Stimulated activated CD8-positive, alpha-beta memory T cell treated with anti-CD3 and anti-CD28 coated beads, Interleukin-7, amount 100 ng/mL, for 1 hour (primary cell): ENCODE measurements at places on chromosomes 5 and 9.

DNA sequence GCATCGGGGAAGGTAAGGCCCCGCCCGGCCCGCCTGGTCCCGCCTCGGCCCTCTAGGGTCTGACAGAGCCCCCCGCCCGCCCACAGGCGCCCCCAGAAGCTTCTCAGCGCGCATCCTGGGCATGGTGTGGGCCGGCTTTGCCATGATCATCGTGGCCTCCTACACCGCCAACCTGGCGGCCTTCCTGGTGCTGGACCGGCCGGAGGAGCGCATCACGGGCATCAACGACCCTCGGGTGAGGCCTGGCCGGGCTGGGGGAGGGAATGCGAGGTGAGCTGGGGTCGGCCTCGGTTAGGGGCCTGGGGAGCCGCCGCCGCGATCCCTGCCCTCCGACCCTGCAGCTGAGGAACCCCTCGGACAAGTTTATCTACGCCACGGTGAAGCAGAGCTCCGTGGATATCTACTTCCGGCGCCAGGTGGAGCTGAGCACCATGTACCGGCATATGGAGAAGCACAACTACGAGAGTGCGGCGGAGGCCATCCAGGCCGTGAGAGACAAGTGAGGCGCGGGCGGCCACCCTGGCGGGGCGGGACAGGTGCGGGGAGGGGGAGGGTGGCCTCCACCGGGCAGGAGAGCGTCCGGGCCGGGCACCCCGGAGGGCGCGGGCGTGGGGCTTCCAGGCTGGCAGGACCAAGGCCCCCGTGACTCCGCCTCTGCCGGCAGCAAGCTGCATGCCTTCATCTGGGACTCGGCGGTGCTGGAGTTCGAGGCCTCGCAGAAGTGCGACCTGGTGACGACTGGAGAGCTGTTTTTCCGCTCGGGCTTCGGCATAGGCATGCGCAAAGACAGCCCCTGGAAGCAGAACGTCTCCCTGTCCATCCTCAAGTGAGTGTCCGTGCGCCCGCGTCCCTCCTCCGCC is 7.1 kb downstream of the LRRC26 start:
- no peak for DNase-seq

DNA sequence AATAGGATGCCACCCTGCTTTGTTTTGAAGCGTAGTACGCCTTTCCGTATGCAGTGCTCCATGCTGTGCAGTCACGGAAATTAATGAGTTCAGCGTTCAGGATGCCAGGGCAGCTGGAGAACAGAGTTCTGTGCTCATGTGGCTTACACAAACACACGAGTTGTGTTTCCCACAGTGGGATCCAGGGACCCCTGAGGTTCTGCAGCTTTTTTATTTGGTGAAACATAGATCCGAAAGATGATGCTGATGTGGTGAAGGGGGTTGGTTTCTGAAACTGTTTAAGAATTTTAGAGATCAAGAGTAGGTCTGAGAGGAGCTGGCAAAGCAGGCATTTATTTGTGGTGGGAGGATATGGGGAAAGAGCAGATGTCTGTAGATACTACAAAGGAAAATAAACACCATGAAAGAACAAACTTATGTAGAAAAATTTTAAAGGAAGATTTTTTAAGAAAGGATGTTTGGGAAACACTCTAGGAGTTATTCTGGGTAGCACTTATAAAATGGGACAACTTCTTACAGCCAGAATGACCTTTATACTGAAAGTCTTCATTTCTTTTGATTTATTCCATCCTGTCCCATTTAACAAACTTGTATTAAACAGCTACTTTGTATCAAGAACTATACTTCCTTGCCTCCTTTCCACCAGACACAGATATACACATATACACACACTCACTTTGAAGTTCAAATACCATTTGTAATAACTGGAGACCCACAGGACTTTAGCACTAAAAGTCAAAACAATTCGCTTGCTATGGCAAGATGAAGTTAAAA is 52.7 kb downstream of the ITGA1 start:
- DNase-seq = no peak

- DNase-seq = no peak
These were observed 109.4 kb downstream of the ANKRD55 start for GRCh38 chr5:56123531-56124243.

DNA sequence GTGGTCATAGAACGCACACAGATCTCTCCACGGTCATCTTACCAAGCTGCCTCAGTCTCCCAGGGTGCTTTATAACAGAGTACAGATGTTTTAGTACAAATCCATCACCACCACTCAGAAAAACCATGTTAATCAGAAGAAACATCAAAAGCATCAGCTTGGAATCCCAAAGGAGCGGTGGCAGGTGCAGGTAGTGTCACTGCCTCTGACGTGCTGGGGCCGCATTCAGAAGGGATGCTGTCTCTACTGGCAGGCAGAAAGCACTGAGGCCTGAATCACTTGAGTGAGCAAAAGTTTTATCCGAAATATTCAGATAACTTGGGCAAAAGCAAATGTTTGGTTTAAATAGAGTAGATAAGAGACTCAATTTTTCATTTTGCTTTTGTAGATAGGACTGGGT is 448.4 kb upstream of the ZNF608 start:
- DNase-seq = no peak

- no peak for DNase-seq
These were observed 30.4 kb upstream of the KIF2A start for GRCh38 chr5:62275581-62275980.

DNA sequence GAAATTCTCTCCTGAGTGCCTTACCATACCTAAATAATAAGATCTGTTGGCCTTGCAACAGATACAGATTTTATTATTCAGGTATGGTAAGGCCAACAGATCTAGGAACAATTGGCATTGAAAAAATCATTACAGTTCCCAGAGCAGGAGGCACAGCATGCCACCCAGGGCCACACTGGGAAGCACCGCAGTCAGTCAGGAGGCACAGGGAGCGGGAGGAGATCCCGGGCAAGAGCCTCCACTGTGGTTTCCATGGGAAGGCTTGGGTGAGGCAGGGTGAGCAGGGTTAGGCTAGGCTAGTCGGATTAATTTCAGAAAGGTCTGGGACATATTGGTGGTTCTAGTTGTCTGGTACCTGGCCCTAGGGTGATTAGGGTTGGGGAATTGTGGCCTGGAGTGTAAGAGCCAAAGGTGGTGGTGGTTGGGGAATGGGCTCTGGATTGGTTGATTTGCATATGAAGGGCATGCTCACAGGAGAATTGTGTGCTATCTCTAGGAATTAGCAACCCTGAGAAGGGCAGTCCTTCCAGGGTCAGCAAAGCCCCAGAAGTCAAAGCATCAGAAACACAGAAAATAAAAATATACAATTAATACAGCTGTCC is 111.4 kb downstream of the PDE8B start:
- no peak for DNase-seq

GRCh38 chr5:139848508-139849100 is 53.0 kb downstream of the PSD2 start:
- no peak for DNase-seq

- no peak for DNase-seq
These were observed 77.7 kb downstream of the NTNG2 start for GRCh38 chr9:132239518-132239917.

DNA sequence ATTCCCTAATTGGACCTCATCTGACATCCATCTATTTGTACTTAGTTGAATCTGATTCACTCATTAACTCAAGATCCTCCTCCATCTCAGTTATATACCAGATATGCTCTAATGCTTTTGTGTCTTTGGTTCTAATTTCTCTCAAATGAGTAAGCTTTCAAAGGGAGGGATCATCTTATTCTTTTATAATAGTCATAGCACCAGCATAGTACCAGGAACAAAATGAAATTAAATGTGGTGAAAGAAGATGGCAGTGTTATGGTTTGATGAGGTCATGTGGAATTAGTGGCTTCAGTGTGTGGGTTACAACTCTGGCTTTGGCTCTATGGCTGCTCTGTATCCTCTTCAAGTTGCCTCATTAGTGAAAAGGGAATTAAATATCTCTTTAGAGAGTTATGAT is 32.5 kb upstream of the ZNF366 start:
- DNase-seq = no peak

DNA sequence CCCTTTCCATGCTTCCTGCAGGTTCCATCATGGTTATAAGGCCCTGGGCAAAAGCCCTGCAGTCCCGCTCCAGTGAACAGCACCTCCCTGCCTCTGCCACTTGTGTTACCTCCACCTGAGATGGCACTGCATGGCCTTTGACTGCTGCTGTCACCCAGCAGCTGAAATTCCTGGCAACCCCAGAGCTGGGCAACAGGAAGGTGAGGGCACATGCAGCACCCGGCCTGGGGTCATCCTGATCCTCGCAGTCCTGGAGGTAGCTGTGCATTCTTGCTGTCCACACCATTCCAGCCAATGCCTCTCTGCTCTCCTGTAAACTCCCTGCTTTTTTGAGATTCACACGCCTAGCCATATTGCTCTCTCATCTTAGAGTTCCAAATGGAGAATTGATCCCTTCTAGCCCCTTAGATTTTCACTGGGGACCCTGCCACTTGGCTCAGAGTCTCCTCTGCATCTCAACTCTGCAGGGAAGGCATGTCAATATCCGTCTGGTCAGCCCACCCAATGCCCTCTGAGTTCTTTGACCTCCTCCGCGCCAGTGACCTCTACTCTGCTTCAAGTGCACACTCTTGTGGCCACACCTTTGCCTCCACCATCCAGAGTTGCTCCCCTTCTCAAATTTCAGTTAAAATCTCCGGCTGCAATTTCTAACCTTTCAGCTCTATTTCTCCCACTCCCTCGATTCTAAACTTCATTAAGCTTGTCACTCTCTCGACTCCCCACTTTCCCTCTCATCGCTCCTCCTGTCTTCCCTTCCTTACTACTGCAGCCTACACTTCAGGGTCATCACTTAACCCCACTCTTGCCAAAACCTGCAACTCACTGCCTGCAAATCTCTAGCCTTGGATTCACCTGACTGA is 93.4 kb downstream of the ANKH start:
- no peak for DNase-seq

DNA sequence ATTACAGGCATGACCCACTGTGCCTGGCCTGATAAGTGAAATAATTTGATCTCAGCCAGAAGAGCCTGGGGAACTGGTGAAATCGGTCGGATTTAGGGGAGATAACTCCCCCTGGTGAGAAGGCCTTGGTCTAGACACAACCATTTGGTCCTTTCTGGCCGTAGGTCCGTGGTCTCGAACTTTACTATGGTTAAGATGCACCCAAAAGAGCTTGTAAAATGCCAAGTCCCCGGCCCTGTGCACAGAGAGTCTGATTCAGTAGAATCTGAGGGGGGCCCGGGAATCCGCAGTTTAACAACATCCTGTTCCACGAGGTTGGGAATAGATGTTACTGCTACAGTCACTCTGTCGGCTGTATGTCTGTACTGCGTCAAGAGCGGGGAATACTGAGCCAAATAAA is 140.7 kb downstream of the C9orf50 start:
- DNase-seq = no peak

- DNase-seq = no peak
These were observed 44.9 kb downstream of the PFDN1 start for GRCh38 chr5:140258016-140258415.

GRCh38 chr9:28289746-28290145 is 716.5 kb upstream of the C9orf72 start:
- no peak for DNase-seq

GRCh38 chr5:170332058-170332457 is 34.5 kb upstream of the LCP2 start:
- DNase-seq = no peak

- no peak for DNase-seq
These were observed 99.2 kb downstream of the ARRDC3 start for GRCh38 chr5:91283899-91284298.

DNA sequence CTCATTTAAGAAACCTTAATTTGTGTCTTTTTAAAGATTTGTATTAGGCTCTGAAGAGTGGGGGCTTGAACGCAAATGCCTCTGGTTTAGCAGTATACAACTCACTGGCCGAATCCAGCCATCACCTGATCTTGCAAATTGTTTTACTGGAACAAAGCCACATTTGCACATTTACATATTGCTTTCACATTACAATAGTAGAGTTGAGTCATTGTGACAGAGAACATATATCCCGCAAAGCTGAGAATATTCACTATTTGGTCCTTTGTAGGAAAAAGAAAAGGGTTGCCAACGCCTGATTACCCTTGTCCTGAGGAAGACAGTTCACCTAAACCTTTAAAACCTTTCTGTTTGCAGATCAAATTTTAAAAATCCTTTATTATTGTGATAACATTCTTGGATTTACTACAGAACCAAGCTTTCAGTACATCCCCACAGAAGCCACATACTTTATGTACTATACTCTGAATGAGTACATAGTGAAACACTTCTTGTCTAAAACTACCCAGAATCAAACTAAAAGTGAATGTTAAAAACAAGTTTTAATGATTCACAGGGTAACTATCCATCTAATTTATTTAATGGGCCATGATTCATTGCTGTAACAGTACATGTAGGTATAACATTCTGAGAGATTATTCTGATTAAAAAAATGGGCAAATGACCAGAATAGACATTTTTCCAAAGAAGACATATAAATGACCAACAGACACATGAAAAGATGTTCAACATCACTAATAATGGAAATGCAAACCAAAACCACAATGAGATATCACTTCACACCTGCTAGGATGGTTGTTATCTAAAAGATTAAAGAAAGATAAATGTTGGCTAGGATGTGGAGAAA is 161.0 kb downstream of the SLC25A46 start:
- no peak for DNase-seq

DNA sequence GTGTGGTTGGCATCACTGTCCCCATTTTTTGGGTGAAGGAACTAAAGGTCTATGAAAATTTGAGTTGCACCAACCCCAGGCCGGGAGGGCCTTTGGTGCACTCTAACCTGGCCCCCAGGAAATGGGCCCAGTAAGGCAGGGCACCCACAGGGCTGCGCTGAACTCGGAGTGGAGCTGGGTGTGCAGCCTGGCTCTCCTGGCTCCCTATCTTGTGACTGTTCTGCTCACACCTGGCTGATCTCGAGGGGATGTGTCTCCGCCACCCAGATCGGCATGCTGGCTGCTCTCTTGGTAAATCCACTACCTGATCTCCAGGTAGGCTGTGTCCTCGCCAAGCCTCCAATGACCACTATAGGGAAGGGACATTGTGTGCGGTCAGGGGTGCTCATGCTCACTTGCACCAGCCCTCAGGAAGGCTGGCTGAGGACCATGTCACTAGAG is 259.8 kb downstream of the NSG2 start:
- no peak for DNase-seq

DNA sequence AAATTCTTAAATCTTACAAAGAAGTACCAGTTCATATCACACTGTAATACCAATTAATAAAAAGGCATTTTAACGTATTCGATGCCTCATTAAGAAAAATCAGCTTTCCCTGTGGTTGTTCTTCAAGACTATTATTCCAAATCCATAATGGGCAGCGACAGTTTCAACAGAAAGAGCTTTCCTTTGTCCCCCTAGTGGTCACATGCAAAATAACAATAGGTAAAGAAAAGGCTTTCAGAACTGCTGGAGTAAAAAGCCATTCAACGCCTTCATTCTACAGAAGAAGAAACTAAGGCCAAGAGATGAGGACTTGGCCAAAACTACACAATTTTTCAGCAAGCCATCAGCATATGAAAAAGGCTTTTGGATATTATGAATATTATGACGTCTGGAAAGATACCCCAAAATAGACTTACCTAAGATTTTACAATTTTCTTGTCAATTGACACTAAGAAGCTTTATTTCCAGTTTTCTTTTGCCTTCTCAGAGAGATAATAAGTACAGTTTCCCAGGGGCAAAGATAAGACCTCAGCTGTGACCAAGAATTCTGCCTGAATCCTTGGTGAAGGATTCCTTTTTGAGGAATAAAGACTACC is 6.7 kb upstream of the CDH6 start:
- no peak for DNase-seq

GRCh38 chr5:167577616-167578015 is 713.8 kb upstream of the WWC1 start:
- no peak for DNase-seq

GRCh38 chr5:75862872-75863271 is 145.6 kb upstream of the POC5 start:
- DNase-seq = no peak

GRCh38 chr9:134568116-134568515 is 73.5 kb upstream of the COL5A1 start:
- DNase-seq = no peak

GRCh38 chr9:114227288-114228015 is 72.1 kb downstream of the COL27A1 start:
- no peak for DNase-seq
